ENCODE measurements at places on chromosomes 4 and X.

- DNase-seq, result no peak
These were observed 655 bp downstream of the HELT start for GRCh38 chr4:185018834-185019455.

DNA sequence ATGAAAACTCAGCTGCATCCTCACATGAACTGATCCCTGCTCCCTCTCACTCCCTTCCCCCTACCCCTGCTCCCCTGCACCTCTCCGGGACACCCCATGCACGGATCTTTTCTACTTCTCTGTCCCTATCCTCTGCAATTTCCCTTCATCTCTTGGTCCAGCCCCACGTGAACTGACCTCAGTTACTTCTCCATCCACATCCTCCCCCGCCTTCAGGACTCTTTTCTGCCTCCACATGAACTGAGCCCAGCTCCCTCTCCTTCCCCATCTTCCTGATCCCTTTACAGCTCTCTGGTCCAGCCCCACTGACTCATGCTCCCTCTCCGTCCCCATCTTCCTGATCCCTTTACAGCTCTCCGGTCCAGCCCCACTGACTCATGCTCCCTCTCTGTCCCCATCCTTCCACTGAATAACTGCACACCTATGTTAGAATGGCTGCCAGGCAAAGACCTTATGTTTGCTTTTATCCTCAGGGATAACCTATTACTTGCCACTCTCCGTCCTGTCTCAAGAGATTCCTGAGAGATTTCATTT, 5.6 kb downstream of the CETN2 start:
- no peak for DNase-seq

- DNase-seq, result no peak
These were observed 262.6 kb downstream of the C4orf33 start for GRCh38 chr4:129358571-129358970.

- DNase-seq, result no peak
These were observed 140.6 kb downstream of the GPM6A start for GRCh38 chr4:175671491-175671934.

GRCh38 chr4:88817740-88818139, 120.1 kb upstream of the NAP1L5 start:
- DNase-seq, result no peak

DNA sequence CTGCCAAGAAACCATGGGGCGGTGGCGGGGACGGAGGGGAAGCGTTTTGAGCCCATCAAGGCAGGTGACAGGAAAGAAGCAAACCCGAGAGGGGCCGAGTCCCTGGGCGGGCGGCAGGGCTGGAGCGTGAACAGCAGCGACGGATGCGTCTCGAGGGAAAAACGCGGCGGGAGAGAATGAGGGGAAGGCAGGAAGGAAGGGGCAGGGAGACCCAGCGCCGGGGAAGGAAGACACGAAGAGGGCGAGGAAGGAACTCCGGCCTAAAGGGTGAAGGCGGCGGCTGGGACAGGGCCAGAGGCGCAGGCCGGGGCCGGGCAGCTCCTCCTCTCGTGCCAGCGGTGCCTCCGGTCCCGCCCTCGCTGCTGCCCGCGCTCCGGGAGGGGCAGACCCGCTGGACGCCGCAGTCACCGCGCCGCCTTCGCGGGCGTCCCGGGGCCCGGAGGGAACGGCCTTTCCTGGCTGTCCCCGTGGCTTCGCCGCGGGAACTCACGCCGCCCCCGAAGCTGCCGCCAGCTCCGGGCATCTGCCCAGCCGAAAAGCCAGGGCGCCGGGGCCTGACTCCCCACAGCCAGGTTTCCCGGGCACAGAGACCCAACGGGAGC, 751 bp upstream of the RGS12 start:
- peak; percentile 50 for DNase-seq

GRCh38 chr4:75658876-75659275, 14.3 kb downstream of the G3BP2 start:
- no peak for DNase-seq

- no peak for DNase-seq
These were observed 29.4 kb downstream of the XG start for GRCh38 chrX:2781226-2781571.

- no peak for DNase-seq
These were observed 198.5 kb upstream of the KLF8 start for GRCh38 chrX:56033495-56034180.

DNA sequence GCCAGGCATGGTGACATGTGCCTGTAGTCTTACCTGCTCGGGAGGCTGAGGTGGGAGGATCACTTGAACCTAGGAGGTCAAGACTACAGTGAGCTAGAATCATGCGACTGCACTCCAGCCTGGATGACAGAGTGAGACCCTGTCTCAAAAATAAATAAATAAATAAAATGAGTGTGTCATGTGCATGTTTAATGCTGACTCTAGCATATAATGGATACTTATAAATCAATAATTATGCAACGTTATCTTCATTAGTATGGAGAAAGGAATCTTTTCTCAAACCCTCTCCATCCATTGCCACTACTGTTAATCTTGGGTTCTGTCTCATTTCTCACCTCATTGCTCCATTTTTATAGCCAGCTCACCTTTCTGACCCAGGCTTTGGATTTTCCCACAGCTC, 189.5 kb upstream of the RPL34 start:
- DNase-seq, result no peak

- DNase-seq, result no peak
These were observed 334.0 kb upstream of the NDST3 start for GRCh38 chr4:117700111-117700892.

GRCh38 chrX:110041980-110042379, 39.1 kb downstream of the TMEM164 start:
- DNase-seq, result no peak

DNA sequence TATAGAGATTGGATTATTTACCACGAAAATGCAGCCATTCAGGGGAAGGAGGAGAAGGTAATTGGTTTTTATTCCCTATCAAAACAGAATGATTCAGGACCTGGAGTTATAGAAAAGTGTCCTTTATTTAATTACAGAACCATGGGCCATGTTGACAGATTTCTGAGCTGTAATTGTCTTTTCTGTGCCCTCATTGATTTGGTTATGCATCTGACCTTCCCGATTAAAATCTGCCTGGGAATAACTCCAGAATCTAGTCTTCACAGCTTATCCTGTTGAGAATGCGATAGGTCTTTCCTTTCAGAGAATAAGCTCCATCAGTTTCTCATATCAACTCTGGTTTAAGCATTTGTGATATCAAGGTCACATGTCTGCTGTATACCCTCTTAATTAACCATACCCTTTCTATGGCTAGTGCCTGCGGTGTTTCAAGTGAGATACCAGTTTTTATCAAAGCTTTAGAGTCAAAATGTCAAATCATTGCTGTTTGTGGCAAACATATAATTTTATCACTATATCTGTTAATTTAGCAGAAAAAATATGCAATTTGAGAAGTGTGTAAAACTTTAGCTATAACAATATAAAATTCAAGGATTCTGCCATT, 37.2 kb upstream of the ANK2 start:
- DNase-seq, result no peak

DNA sequence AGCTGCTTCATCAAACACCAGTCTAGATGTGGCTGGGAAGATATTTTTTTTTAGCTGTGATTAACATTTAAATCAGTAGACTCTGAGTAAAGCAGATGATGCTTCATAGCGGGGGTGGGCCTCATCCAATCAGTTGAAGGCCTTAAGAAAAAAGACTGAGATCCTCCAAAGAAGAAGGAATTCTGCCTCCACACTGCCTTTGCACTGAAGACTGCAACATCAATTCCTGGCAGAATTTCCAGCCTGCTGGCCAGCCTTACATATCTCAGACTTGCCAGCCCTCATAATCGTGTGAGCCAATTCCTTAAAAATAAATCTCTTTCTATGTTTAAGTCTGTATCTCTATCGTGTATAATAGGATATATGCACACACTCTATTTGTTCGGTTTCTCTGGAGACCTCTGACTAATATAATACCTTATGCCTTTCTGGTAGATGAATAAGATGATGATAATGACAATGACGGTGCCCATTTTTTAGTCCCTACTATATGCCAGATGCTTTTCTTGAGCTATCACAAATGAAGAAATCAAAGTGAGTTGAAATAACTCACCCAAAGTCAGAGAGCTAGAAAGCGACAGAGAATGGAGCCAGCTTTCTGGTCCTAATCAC, 66.1 kb upstream of the SOD3 start:
- DNase-seq, result no peak

DNA sequence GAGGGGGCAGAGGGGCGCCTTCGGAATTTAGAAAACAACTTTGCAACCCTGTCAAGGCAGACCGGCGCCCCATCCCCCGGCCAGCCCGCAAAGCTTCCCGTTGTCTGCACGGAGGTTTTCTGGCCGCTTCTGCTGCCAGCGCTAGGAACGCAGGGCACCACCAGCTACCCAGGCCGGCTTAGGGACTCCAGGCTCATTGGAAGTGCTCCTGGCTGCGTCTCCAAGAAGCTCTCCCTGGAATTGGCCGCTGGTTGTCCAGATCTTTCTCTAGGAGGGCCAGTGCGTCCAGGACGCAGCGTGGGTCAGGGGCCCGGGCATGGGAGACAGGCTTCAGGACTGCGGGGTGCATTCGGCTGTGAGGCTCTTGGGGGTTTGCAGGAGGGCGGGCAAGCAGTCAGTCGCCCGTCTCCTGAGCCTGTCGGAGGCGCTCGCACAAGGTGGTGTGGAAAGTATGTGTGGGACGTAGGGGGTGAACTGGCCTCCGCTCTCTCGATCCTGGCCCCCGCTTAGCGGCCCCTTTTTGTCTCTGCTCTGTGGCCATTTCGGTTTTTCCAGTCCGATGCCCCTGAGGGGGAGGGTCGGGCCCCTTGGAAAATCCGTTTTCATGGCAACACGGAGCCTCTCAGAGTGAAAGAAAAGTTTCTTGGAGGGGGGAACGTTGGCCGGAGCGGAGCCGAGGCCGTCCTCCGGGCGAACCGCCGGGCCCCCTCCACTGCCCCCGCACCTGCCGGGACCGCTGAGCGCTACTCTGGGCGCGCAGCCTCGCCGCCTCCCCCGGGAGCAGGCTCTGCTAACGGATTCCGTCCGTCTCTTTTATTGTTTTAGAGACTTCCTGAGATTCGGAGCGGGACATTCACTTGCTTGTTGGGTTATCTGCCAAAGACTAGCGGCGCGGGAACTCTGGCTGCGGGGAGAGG, 810 bp upstream of the SOX3 start:
- DNase-seq, result no peak

GRCh38 chr4:125297116-125297515, 17.6 kb upstream of the FAT4 start:
- no peak for DNase-seq

DNA sequence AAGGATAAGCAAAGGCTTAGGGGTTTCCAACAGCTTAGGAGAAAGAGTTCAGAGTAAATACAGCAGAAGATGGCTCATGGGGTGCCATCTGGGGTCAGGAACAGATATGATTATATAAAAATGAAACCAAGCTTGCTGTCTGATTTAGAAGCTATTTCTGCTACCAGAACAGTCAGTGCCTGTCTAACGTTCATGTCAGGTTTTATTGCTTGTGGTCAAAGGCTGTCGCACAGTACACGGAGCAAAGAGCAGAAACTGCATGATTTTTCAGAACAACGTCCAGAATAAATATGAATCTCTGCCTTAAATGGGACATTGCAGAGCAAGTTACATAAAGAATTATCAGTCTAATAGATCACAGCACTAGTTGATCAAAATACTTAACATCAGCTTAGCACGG, 17.4 kb downstream of the CETN2 start:
- DNase-seq, result no peak

- DNase-seq, result peak; percentile 26
These were observed 672 bp downstream of the LONRF3 start for GRCh38 chrX:118974908-118975671.

- DNase-seq, result no peak
These were observed 16.6 kb downstream of the SMPX start for GRCh38 chrX:21741364-21741763.

DNA sequence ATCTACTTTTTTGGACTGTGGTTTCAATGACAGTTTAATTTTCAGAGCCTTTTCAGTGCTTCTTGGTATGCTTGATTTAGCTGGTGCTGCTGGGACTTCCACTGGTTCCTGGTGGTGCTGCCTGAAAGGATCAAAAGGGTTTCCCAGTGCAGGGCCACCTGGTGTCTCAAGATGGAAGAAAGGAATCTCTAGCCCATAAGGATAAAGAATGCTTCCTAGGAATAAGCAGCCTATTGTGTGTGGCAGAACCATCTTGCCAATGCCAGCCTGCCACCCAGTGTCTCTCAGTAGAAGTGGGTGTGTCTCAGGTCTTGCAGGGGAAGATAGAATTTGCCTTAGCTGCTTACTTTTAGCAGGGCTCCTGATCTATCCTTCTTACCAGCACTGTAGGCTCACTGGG, 15.0 kb upstream of the RAI2 start:
- no peak for DNase-seq

GRCh38 chr4:4585012-4585670, 43.3 kb upstream of the STX18 start:
- DNase-seq, result no peak

GRCh38 chr4:526971-527460, 28.0 kb downstream of the PIGG start:
- DNase-seq, result no peak

DNA sequence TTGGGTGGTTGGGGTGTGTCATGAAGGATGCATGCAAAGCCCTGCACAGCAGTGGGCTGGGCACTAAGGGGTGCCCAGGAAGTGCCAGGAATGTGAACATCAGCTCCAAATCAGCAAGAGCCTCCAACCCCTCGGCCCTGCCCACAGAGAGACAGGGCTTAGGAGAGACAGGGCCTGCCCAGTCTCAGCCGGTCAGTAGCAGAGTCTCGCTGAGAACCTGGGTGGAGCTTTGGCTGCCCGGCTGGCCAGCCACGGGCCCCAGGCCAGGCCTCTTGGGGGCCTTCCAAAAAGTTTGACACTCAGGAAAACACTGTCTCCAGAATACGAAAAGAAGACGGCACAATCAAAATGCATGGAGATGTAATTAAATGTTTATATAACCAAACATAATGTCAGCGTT, 4.3 kb upstream of the MXD4 start:
- no peak for DNase-seq

DNA sequence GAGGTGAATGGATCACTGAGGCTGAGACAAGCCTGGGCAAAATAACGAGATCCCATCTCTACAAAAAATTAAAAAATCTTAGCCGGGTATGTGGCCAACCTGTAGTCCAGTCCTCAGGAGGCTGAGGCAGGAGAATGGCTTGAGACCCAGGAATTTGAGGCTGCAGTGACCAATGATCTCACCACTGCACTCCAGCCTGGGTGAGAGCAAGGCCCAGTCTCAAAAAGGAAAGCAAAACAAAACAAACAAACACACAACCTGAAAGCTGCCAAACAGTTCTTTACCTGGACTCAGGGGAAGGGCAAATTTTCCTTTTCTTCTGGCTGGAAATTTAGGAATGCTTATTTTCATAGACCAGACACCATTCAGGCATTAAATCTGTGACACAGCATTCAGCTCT, 163.1 kb upstream of the FAT1 start:
- no peak for DNase-seq

Data from NCI-H1092 treated with DMSO at 0.1 percent for 48 hours (cell line).